ENCODE measurements at places on chromosomes 7 and 10. TPM values are rescaled to one million over a fixed set of nuclear protein-coding genes. Genes with fewer than 3 reads are reported as not detected.

DNA sequence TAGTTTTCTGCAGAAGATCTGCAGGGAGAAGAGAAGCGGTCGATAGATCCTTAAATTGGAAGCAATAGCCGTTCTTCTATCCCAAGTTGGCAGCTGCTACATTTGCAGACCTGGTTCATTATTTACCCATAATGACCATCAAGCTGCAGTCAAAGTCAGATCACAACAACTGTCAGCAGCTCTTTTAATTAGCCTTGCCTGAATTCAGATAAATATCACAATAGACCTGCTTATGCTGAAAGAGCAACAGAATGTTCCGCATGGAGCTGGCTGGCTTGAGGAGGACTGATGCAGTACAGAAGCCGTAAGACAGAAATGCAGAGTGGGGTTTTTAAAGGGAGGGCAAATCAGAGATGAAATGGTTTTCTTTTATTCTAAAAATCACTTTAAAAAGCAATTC, 109.4 kb downstream of the HIBADH start:
- DNase-seq, result no peak

- DNase-seq, result no peak
Measured at GRCh38 chr7:82286096-82286797, 157.3 kb downstream of the CACNA2D1 start.

DNA sequence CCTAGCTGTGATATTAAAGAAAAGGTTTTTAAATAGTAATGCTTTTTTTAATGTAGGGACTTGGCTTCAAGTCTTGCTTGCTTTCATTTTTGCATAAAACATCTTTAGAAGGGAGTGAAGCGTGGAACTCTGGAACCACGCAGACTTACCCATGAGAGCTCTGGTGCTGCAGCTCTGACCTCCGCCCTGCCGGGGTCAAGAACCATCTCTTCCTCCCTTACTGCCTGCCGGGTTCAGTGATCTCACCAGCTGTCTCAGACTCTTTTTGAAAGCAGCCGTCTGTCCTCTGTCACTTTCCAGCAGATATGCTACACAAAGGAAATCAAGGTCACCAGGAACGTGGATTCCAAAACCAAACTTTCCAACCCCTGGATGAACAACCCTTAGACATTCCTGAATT, 353.8 kb downstream of the GPR37 start:
- no peak for DNase-seq

DNA sequence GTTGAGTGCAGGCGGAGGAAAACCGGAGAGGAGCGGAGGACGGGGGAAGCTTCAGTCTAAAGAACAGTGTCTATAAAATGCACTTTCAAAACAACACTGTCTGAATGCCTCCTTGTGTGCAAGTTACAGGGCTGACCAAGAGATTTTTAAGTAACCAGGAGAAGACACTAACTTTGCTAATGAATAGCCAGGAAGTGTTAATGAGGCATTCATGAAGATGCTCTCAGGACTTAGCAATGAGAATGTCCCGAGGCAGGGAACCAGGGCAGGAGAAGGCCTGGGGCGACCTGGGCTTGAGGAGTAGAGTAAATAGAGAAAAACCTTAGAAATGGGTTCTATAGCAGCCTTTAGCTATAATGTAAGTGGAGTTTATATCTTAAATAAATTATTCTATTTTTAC, 312.1 kb downstream of the SKIDA1 start:
- DNase-seq, result no peak

DNA sequence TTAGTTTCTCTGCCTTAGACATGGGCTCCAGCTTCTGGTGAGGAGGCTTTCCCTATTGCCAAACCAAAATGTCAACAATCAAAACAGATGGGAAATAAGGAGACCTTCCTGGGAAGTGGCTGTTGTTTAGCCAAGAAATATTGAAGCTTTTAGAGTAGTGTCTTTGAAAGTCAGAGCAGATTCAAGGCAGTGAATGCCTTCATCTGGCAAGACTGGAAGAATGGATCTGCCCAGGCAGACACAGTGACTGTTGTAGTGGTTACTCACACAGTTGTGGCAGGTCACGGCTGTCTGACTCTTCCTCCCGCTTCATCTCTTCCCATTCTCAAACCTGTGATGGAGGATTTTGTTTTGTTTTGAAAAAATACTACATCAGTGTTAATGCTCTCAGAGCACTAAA, 154.1 kb upstream of the ADO start:
- no peak for DNase-seq

DNA sequence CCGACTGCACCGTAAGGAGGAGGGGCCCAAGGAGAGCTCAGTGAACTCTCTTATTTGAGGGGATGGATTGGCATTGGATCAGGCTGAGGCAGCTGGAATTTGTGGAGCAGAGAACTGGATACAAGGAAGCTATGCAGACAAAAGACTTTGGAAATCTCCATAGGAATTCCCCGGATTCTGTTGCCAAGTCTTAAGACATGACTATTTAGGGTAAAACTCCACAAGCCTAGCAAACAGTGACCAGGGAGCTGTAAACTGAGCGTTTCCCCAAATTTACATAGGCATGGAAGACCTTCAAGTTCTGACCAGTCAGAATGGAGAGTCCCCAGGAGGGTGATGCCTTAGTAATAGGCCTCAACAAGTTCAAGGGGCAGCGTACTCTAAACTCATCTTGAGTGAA, 82.5 kb upstream of the PCBD1 start:
- DNase-seq, result no peak

DNA sequence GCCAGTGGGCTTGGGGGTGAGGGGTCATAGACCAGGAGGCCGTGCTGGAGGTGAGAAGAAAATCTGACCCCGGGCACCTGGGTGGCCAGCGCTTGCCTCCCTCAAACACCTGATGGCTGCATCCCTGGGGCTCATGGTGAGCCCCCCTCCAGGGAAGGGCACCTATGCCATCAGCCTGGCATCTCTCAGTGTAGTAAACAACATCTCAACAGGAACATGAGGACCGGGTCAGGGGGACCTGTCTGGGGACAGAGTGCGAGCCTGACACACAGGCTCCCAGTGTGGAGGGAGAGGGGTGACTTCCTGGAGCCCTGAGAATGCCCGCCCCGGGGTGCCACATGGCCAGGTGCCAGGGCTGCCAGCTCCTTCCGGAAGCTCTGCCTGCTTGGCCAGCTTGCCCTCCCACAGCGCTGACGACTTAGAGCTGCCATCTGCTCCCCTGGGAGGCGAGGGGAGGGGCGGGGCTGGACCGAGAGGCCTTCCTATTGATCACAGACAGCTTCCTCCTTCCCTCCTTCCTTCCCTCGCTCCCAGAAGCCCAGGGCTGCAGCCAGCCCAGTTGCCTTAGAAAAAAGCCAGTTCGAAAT, 12.3 kb downstream of the STX1A start:
- no peak for DNase-seq

DNA sequence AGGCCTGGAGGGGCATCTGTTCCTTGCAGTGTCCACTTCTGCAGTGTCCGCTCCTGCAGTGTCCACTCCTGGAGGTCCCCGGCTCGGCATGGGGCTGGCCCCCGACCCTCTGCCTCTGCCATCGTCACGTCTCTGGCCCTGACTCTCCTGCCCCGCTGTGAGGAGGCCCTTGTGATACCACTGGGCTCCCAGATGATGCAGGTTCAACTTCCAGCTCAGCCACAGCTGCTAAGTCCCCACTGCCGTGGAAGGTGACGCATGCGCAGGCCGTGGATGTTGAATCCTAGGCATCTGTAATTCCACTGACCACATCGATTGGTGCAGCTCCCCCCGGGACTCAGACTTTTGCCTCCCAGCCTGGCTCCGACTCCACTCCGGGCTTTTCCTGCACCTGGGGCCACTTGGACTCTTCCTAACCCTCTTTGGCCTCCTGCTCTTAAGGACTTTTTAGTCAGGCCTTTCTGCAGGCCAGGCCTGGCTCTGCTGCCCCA, 95.1 kb downstream of the GLRX3 start:
- DNase-seq, result no peak

GRCh38 chr10:110459600-110459999, 38.1 kb upstream of the DUSP5 start:
- no peak for DNase-seq

- no peak for DNase-seq
Measured at GRCh38 chr10:8136736-8137135, 82.2 kb downstream of the GATA3 start.

PROSER2 gene
- total RNA-seq, result 6.9 TPM

POP7 gene
- total RNA-seq, result 68.8 TPM

R3HCC1L gene
- total RNA-seq, result 10.4 TPM

Measured in LHCN-M2 (cell line).